ENCODE measurements at places on chromosomes 11 and 22. TPM values are rescaled to one million over a fixed set of nuclear protein-coding genes. Genes with fewer than 3 reads are reported as not detected.

The KCNE3 gene
- total RNA-seq: 1.3 TPM

The DNAJB7 gene
- total RNA-seq: not detected

The STARD10 gene
- 16.1 TPM for total RNA-seq

The NRIP3 gene
- 9.9 TPM for total RNA-seq

The ADORA2A gene
- 17.1 TPM for total RNA-seq

The MGAT3 gene
- total RNA-seq: not detected

The DEPDC7 gene
- total RNA-seq: not detected

The C11orf86 gene
- not detected for total RNA-seq

The PGA5 gene
- total RNA-seq: not detected

The PLAAT5 gene
- not detected for total RNA-seq

The CABP4 gene
- total RNA-seq: 4.2 TPM
